ENCODE measurements at places on chromosomes 6 and 20. TPM values are rescaled to one million over a fixed set of nuclear protein-coding genes. Genes with fewer than 3 reads are reported as not detected.

The GNRH2 gene
- total RNA-seq: not detected

The HLA-DRA gene
- 0.38 TPM for total RNA-seq

The TNF gene
- not detected for total RNA-seq

The BHLHE23 gene
- total RNA-seq: not detected

The EYA2 gene
- 0.11 TPM for total RNA-seq

All from LHCN-M2 (cell line).